ENCODE measurements at places on chromosomes 3 and 15.

GRCh38 chr3:112302881-112303763 lies 9.1 kb upstream of the SLC9C1 start:
- no peak for DNase-seq

GRCh38 chr3:129310111-129311011 lies 31.7 kb downstream of the HMCES start:
- DNase-seq = no peak

DNA sequence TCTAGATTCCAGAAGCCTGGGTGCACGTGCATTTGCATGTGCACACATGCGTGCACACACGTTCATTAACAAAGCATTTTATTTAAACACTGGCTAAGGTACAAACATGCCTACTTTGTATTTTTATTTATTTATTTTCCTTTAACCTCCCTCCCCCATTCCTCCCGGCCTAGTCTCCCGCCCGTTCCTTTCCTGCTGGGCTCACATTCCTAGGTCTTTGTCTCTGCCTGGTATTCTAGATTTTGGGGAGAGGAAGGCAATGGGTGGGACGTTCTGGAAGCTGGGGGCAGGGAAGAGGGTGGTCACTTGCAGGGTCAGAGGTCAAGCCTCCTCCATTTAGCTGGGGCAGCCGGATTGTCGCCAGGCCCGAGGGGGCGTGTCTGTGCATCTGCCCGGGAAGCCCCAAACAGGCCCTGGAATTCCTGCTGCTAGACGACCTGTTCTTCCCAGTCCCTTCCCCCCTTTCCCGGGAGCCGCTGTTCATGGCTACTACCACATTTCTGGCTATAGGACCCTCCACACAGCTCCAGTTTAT lies 51.8 kb downstream of the TRIM71 start:
- DNase-seq = no peak

GRCh38 chr15:82831894-82832600 lies 22.6 kb downstream of the WHAMM start:
- DNase-seq = no peak

DNA sequence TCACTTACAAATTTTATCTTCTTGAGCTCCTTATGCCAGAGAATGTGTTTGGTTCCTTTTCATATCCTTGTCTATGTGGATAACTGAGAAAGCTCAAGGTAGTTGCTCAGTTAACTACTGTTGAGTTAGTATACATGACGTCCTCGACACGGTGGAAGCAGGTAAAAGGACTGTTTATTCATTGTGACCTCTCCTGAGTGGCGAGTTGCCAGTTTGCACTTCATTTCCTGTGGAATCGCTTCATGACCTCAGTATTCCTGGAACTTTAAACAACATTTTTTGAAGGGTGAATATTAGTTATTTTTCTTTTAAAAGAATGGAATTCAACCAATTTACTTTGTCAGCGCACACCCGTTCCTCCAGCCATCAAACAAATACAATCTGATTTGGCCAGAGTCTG lies 1.2 kb upstream of the TPRG1 start:
- no peak for DNase-seq

DNA sequence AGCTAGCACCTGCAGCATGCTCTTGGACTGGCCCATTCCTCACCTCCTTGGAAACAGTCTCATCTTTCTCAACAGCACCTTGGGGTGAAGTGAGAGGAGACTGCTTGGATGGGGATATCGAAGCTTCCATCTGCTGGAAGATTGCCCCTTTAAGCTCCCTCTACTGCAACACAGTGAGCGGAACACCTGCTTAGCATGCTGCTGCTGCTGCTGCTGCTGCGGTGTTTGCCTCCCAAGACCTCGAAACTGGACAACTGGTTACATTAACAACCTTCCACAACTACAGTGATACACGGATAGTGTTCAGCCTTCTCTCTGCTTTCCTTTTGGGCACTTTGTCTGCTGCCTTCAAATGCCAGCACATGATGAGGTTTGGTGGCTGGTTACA lies 253.9 kb upstream of the LYSMD4 start:
- DNase-seq = no peak

- no peak for DNase-seq
Observed at GRCh38 chr3:61439122-61439458, 122.3 kb upstream of the PTPRG start.

DNA sequence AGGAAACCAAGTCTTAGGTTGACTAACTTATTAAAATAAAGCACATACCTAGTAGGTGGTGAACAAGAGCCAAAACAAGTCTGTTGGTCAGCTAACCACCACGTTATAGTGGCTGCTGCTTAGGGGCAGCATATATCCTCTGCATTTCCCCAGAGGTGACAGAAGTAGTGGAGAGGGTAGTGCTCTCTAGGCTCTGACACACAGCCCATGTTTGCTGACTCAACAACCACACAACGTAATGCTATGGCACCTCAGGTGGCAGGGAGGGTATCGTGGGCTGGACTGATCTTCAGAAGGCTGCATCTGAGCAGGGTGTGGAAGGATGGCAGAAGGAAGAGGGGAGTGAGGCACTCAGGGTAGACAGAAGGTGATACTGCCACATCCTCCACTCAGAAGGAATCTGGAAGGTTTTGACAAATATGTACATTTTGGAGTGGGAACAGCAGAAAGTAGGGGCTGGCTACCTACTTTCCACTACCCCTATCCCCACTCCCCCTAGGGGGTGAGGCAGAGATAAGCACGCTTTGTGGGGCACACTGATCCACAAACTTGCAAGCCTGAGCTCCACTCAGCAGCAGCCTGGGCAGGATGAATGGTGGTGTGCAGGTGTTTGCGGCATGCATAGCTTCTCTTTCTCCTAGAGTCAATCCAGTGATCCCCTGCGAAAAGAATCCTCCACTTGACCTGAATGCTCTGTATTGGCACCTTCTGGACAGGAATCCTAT lies 178.1 kb downstream of the RORA start:
- no peak for DNase-seq

DNA sequence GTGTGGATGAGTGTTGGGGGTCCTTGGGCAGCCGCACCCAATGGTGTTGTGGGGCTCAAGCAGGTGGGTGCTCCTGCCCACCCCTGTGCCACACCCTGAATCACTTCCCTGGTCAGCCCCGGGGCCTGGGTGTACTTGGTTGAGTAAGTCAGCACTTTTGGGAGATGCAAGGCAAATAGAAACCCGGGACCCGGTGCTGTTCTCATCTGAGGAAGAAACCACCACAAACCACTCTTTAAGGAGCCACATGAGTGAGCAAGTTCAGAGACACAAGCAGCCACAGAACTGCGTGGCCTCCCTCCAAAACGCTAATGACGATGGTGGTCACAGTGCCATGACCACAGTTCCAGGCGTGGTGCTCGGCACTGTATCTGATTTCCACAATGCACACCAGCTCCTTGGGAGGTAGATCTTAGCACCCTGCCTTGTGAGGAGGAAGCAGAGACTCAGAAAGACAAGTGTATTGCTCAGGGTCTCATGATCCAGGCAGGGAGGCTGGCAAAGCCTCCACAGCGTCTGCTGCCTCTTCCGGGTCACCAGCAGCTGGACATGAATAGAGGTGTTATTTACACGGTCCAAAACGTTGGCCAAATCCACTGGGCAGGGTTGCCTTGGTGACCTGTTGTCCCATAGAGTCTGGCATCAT lies 118.2 kb upstream of the ALDH1A3 start:
- no peak for DNase-seq

Data from cortex of kidney (tissue), 1 donor.